PC-9 (cell line): ENCODE measurements at places on chromosomes 13 and 19.

DNA sequence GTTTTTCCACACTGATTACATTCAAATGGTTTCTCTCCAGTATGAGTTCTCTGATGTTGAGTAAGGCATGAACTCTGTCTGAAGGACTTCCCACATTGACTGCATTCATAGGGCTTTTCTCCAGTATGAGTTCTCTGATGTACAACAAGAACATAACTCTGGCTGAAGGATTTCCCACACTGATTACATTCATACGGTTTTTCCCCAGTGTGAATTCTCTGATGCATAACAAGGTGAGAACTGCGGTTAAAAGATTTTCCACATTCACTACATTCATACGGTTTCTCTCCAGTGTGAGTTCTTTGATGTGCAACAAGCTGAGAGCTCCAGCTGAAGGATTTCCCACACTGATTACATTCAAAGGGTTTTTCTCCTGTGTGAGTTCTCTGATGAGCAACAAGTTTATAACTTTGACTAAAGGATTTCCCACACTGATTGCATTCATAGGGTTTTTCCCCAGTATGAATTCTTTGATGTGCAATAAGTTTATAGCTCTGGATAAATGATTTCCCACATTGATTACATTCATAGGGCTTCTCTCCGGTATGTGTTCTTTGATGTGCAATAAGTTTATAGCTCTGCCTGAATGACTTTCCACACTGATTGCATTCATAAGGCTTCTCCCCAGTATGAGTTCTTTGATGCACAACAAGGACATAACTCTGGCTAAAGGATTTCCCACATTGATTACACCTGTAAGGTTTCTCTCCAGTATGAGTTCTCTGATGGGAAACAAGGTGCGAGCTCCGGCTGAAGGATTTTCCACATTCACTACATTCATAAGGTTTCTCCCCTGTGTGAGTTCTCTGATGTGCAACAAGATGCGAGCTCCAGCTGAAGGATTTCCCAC is 23.5 kb downstream of the ZNF180 start:
- DNase-seq: peak; percentile 6

GRCh38 chr19:5495792-5496191 is 40.6 kb downstream of the ZNRF4 start:
- no peak for DNase-seq

GRCh38 chr13:75804054-75804453 is 167.9 kb downstream of the LMO7 start:
- DNase-seq: no peak

GRCh38 chr13:73204952-73205351 is 146.1 kb downstream of the KLF5 start:
- DNase-seq: no peak

DNA sequence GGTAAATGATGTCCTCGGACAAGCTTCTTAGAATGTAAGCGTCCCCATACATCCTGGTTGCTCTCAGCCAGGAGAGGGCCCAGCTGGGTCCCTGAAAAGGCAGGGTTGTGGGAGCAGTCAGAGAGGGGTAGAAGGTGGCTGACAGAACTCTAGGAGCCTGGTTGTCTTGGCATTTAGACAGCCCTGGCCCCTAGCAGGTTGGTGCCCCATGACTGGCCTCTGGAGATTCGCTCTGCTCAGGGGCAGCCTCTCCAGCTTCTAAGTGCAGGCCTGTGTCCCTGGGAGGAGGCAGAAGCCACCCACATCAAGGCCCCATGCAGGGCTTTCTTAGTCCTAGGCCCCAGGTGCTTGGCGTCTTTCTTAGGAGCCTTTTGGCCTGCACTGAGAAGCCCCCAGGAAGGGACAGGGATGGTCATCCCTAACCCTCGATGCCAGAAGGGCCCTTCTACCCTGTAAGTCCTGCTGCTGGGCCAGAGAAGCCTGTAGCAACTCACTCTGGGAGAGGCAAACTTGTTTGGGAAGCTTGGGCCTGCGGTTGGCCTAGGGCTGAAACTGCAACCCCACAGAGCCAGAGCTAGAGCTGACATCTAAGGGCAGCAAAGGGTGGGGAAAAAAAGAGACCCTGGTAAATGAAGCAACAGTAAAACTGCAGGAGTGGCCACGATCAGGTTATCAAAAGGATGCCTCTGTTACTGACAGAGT is 2.8 kb upstream of the CDX2 start:
- no peak for DNase-seq

DNA sequence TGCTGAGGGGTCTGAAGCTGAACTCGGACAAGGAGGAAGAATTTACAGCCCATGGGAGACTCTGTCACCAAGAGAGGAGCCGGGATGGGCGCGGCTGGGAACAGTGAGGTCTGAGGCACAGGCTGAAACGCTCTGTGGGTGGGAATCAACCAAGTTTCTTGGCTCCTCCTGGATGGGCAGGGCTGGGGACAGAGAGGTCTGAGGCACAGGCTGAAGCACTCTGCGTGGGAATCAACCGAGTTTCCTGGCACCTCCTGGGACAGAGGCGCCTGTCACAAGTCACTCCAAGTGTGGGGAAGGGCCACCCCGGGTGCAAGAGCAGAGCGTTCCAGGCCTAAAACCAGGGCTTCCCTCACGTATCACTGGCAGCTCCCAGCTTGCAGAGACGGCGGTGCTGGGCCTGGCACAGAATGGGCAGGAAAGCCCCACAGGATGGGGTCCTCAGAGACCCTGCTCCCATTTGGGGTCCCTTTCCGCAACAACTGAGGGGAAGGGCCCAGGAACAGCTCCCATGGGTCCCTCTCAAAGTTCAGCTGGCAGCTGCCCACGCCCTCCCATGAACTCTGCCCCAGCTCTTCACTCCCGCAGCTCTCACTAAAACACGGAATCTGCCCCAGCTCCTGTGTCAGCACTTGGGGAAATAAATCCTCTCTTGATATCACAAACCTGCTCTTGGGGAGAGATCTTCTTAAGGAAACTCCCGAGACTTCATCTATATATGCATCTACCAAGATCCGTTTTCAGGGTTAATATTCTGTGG is 18.5 kb downstream of the AP3D1 start:
- no peak for DNase-seq

GRCh38 chr13:31982540-31982939 is 49.0 kb upstream of the FRY start:
- peak; percentile 88 for DNase-seq

GRCh38 chr13:36915106-36915505 is 4.9 kb downstream of the SMAD9 start:
- DNase-seq: no peak

- DNase-seq: peak; percentile 57
Observed at GRCh38 chr19:40797963-40798682, 868 bp upstream of the EGLN2 start.

DNA sequence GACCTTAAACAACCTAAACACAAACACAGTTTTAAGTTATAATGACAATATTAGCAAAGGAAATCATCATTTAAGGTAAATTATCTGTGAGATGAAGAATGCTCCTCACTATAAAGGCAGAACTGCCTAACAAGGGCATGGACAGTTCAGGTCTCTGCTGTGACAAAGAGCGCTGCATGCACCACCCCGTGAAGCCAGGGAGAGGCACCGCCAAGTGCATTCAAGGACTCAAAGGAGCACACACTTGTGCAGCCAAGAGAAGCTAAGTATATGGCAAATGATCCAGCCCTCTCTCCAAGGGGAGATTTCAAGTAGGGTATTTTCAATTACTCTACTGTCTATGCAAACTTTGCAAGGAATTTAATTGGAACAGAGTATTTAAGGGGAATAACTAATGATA is 126.0 kb downstream of the RAP2A start:
- no peak for DNase-seq

DNA sequence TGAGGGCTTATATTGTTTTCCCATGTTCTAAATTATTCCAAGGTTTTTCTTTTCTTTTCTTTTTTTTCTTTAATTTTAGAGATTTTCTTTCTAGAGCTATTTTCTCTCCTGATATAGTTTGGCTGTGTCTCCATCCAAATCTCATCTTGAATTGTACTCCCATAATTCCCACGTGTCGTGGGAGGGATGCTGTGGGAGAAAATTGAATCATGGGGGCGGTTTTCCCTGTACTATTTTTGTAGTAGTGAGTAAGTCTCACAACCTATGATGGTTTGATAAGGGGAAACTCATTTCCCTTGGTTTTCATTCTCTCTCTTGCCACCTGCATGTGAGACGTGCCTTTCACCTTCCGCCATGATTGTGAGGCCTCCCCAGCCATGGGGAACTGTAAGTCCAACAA is 1906.4 kb upstream of the PRR20A start:
- no peak for DNase-seq

DNA sequence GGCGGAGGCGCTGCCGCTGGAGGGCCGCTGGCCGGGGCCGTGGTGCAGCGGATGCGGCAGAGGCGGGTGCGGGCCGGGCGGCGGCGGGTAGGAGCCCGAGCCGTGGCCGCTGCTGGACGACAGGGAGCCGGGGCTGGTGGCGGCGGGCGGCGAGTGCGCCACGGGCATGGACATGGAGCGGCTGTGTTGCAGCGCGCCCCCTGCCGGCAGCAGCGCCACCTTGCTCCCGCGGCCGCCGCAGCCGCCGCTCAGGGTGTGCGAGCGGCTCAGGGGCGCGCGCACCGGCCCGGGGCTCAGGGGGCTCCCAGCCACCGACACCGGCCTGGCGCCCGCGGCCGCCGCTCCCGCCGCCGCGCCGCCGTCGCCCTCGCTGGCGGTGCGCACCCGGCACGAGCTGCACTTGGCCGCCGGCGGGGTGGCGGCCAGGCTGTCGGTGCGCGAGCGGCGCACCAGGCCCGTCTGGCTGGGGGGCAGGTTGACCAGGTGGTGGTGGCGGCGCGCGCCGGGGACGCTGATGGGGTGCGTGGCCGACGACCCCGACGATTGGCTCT is 1.7 kb downstream of the IRS2 start:
- peak; percentile 81 for DNase-seq

GRCh38 chr13:99351772-99352171 is 44.6 kb upstream of the GPR183 start:
- DNase-seq: no peak

DNA sequence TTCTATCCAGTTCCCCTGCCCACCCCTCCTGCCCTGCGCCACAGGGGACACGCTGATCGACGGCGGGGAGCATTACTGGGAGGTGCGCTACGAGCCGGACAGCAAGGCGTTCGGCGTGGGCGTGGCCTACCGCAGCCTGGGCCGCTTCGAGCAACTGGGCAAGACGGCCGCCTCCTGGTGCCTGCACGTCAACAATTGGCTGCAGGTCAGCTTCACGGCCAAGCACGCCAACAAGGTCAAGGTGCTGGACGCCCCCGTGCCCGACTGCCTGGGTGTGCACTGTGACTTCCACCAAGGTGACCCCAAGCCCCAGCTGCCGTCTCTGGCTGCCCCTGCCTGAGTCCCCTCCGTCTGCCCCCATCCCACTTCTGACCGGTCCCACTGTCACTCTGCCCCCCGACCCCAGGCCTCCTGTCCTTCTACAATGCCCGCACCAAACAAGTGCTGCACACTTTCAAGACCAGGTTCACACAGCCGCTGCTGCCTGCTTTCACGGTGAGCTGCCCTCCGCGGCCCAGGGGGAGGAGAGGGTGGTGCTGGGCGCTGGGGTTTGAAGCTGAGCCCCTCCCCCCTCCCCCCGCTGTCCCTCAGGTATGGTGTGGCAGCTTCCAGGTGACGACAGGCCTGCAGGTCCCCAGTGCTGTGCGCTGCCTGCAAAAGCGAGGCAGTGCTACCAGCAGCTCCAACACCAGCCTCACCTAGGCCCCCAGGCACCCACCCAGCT is 15.5 kb downstream of the STAP2 start:
- no peak for DNase-seq

- no peak for DNase-seq
Observed at GRCh38 chr19:40413291-40413845, at the start of gene PRX. Gene PRX, minus strand, starts transcription at chr19:40413378. Its CDS starts 5,446 bp downstream, at chr19:40407932.
